T-helper 2 cell (primary cell): ENCODE measurements at places on chromosomes 2 and 18.

DNA sequence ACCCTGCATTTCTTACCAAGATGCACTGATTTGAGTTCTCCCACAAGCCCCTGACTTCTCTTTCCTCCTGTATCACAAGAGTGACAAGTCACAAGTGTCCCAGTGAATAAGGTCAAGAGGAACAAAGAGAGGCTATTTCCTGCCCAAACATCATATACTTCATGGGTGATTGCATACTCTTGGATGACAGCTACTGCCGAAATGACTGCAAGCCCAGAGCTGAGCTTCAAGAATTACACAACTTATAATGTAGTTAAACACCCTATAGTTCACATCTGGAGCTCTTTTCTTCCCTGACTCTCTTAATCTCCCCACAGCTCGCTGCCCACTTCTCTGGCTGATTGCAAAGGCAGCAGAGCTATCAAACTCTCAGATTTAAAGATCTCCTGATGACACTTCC is 289.7 kb upstream of the PARD3B start:
- no peak for DNase-seq

GRCh38 chr2:71782323-71782722 is 329.0 kb downstream of the DYSF start:
- no peak for DNase-seq

DNA sequence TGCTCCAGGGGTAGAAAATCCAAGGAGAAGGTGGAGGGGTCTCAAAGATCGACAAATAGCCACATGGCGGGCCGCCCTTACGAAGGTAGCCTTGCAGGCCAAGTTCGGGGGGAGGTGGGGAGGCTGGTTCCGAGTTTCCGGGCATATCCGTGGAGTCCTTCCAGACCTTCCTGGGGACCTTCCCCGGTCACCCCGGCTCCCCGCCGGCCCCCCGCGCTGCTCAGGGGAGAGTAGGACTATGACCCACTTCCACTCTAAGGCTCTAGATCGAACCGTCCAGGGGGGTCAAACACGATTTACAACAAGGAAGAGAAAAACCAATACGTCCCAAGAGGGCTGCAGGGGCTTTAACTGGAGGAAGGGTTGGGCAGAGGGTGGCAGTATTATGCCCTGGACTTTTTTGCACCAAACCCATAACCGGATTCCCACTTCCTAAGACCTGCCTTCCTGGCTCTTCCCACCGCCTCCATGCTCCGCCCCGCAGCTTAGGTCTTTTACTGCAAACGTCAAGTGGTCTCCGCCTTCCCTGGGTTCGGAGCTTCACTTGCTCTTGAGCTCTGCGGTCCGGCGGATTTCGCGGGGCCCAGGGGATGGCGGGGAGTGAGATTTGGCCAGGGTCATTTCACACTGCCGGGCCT is 779 bp upstream of the LYPD6 start:
- no peak for DNase-seq

- no peak for DNase-seq
Measured at GRCh38 chr2:190807886-190808285, 72.7 kb upstream of the GLS start.

GRCh38 chr2:20164061-20164733 is 60.7 kb downstream of the SDC1 start:
- no peak for DNase-seq

DNA sequence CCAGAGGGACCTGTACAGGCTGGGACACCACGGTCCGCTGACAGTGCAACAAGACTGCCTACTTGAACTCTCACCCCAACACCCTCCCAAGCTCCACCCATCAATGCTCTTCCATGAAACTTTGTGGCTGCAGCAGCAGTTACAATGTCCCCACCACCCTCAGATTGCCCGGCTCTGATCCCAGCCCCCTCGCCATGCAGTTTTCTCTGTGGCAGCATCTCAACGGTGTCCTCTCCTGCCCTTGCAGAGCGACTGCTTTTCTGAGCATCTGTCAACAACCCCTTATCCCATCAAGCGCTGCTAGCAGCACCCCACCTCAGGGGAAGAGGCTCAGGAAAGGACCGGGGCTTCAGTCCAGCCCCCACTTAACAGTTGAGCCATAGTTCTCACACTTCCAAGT is 137.1 kb upstream of the NDUFV2 start:
- DNase-seq = no peak

GRCh38 chr18:22830511-22830910 is 102.6 kb upstream of the RBBP8 start:
- no peak for DNase-seq

DNA sequence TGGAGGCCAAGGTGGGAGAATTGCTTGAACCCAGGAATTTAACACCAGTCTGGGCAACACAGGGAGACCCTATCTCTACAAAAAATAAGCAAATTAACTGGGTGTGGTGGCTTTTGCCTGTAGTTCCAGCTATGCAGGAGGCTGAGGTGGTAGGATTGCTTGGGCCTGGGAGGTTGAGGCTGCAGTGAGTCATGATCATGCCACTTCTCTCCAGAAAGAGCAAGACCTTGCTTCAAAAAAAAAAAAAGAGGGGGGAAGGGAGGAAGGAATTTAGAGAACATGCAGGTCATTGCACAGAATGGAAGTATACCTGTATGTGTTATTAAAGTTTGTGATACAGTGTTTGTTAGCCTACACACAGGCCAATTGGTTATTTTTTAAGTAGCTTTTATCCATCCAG is 25.8 kb downstream of the PKP4 start:
- no peak for DNase-seq

GRCh38 chr2:176536439-176537133 is 267.3 kb downstream of the MTX2 start:
- DNase-seq = no peak

- DNase-seq = no peak
Measured at GRCh38 chr2:141513853-141514252, 617.0 kb downstream of the LRP1B start.

DNA sequence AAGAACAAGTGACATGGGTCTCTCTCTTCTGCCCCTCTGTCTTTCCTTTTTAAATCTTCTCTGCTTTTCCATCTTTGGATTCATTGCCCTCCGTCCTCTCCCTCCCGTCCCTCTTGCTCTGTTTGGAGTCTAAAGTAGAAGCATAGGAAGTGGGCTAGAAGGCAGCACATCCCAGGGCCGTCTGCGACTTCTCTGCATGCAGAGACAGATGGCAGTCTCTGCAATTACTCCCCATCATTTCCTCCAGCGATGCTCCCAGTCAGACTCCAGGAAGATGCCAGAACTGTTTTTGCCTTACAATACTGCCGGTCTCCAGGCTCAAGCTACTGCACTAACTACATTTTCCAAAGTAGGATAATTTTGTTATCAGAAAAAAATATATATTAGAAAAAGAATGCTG is 35.2 kb upstream of the LPIN2 start:
- DNase-seq = no peak

DNA sequence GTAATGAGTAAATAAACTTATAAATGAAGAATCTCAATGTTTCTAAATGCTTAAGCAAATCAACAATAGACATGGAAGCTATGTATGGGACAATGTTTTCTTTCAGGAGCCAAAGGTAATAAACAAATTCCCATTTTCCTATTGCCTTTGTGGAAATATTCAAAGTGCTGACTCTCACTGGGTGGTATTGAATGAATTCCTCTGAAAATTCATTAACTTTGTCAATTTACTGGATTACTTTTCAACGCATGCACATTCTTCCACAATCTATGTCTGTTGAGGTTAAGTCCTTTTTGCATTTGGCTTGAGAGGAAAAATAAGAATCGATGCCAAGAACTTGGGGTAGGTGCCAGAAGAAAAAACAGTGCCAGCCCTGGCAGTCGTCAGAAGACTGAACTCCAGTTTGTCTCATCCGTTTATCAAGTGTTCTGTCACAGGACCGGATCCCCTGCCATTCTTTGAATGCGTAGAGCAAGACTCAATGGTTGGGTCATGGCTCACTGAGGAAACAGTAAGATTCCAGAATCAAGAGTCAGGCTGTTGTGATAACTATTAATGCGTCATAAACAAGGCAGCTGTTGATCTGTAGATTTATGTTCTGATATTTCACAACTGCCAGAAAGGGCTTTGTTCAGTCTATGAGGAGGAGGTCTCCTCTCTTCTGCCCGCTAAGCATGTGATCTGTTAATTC is 133.3 kb downstream of the GFPT1 start:
- no peak for DNase-seq

DNA sequence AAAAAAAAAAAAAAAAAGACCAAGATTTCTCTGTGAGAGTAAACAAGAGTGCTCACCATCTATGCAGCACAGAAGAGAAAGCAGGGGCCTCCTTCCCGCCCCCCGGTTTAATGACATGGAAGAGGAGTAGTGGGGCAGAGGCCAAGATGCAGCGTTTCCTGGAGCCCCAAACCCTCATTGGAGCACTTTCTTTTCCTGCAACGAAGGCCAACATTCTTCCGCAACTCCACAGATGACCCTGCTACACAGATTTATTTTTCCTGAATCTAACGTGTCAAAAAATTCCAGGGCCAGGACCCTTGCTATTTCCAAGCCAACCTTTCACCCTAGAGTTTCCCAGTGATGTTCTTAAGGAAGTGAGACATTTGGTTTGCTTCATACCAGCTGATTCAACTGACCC is 189.6 kb downstream of the MIB1 start:
- no peak for DNase-seq
